Stimulated activated CD8-positive, alpha-beta memory T cell treated with anti-CD3 and anti-CD28 coated beads, Interleukin-7, amount 100 ng/mL, for 1 hour (primary cell): ENCODE measurements at places on chromosomes 1 and 21.

DNA sequence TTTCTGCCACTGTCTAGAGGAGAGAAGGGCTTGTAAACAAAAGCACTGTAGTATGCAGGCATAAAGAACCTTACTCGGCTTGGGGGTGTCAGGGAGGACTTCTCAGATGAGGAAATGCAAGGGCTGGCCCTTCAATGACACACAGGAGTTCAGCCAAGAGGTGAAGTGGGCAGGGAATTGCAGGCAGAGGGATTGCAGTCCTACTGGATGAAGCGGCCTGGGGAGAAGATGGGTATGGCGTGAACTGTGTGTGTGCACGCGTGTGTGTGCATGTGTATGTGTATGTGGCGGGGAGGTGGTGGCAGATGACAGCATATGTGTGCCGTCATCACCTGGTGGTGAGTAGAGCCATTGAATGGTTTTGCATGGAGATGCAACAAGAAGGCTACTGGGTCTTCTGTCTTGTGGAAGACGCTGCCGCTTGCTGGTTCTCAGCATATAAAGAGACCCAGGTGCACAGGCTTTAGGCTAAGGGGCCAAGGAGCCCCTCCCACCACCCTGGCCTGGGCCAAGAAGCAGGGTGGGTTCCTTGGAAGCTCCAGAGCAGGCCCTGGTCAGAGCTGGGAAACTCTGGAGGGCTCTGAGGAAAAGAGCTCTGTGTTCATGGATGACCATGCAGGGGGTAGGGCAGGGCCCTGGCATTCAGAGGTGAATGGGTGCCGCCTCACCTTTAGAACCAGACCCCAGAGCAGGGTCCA is 4.1 kb upstream of the EPS8L3 start:
- DNase-seq, result no peak

DNA sequence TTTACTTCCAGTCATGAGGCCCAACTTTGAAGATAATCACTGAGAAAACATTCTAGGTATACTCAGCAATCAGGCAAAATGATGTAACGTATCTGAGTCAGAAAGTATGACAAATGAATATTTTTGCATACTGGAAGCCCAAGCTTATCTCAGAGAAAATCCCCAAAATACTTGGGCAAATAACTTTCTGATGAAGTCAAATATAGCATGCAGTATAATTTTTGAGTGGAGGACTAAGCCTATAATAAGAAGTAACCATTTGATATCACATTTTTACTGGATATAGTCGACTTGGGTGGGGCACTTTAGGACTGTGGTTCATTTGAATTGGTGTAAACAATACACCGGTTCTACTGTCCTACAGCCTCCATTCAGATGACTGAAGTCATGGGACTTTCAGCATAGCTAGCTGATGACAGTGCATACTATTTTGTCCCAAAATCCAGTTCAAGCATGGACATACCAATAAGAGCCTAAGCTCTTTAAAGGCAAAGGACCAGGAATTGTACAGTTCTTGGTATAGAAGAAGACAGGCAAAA is 2.3 kb upstream of the GADD45A start:
- no peak for DNase-seq

DNA sequence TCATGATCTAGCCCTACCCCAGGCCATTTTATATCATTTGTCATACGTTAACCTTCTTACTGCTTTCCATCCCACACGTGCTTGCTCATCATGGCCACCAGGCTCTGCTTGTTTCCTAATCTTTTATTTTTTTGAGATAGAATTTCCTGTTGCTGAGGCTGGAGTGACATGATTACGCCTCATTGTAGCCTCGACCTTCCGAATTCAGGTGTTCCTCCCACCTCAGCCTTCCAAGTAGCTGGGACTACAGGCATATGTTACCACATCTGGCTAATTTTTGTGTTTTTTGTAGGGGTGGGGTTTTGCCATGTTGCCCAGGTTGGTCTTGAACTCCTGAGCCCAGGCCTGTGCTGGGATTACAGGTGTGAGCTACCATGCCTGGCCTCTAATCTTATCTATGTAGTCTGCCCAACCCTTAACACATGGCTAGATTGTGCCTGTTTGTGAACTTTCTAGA is 3.3 kb downstream of the UAP1 start:
- DNase-seq, result no peak

- DNase-seq, result no peak
These were observed 32.1 kb downstream of the ARID4B start for GRCh38 chr1:235295902-235296350.

DNA sequence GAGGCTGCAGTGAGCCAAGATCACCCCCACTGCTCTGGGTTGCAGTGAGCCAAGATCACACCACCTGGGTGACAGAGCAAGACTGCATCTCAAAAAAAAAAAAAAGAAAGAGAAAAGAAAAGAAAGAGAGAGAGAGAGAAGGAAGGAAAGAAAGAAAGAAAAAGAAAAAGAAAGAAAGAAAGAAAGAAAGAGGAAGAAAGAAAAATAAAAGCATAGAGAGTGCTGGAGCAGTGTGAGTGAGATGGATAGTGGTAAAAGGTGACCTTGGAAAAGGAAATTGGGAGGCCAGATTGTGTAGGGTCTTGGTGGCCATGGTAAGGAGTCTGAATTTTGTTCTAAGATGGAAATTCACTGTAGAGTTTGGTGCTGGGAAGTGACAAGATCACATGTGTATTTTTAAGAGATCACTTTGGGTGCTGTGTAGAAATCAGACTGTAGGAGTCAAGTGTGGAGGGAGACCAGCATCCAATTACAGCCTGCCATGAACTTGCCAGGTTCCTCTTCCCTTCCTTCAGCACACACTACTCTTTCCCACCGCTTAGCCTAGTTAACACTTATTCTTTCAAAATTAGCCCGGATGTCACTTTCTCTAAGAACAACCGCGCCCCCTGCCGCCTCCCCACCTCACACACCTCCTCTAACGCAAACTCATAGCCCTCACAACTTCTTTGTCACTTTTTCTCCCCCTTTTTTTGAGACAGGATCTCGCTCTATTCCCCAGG is 17.9 kb downstream of the MTX1 start:
- peak; percentile 82 for DNase-seq

- DNase-seq, result no peak
These were observed 27.7 kb downstream of the PEA15 start for GRCh38 chr1:160232911-160233310.

GRCh38 chr21:29448766-29449165 is 150.0 kb downstream of the BACH1 start:
- no peak for DNase-seq

- DNase-seq, result peak; percentile 62
These were observed 8.0 kb upstream of the CAMK2N1 start for GRCh38 chr1:20493839-20494608.

DNA sequence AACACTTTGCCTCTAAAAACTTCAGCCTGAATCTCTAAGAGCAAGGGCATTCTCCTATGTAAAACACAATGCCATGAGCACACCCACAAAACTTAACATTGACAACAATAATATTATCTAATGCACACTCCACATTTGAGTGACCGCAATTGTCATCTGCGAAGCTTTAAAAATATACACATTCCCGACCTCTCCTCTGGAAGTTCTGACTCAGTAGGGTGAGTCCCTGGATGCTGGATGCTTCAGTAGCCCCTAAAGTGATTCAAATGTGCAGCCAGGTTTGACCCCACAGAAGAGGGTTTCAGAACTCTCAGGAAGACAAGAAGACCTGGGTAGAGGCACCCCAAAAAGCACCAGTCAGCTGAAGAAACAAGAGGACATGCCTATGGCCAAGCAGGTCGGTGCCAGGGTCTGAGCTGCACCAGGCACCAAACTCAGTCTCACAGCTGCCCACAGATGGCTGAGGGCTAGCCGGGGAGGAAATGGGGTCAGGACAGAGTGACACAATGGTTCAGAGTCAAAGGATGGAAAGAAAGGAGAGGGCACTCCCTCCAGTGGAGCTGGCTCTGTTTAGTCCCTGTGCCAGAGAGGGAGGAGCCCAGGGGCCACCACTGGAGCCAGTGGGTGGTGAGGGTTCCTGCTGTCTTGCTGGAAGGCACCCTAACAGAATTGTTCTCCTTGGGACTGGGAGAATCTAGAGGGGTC is 17.4 kb downstream of the PIK3C2B start:
- DNase-seq, result no peak

DNA sequence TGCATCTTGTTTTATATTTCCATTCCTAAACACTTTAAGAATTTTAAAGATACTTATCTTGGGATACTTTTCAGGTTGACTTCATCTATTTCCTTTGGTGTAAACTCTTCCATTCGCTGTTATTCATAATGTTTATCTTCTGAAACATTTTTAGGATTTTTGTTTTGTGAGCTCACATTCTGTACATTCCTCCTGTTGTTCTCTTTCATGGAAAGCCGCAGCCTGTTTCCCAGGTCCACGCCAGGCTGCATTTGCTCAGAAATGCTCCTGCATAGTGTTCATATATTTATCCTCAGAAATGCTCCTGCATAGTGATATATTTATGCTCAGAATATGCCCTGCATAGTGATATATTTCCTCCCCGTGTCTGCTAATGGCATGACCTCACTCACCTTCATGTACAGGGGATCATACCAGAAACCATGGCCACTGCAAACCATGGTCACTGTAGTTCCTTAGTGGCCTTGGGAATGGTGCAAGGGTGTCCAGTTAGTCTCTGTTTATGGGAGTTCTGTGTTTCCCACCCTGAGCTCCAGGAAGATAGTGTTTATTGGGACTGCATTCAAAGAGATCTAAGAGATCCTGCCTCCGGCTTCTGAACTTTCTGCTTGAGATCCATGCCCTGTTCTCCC is 153.9 kb upstream of the GREM2 start:
- DNase-seq, result no peak

DNA sequence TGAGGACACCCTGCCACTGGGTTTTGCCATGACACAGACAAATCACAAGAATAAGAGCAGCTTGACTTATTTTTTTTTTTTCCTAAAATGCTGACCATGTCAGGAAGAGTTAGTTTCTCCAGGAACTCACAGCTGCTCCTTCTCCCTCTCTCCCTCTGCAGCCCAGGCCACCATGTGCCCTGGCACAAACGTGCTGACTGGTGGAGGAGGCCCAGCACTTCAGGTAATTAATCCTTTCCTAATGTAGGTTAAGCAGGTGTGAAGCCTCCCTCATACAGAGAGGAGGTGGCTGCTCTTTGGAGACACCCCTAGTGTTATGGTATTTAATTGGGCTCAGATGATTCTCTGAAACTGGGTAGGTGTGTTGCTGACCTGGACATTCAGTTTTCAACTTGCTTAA is 129.8 kb upstream of the USH2A start:
- no peak for DNase-seq

DNA sequence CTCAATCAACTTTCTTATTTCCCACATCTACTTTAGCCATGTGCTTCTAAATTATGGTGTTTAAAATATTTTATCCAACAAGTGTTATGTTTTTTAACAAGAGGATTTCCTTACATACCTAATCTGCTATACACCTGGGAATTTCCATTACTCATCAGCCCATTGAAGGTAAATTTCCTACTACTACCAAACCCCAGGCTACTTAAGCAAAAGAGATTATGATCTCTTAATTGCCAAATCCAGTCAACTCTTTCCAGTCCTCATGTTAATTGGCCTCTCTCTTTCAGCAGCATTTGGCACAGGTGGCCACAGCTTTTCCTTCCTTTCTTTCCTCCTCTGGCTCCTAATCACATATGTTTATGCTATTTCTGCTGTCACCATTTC is 5.1 kb upstream of the C1orf162 start:
- DNase-seq, result no peak

DNA sequence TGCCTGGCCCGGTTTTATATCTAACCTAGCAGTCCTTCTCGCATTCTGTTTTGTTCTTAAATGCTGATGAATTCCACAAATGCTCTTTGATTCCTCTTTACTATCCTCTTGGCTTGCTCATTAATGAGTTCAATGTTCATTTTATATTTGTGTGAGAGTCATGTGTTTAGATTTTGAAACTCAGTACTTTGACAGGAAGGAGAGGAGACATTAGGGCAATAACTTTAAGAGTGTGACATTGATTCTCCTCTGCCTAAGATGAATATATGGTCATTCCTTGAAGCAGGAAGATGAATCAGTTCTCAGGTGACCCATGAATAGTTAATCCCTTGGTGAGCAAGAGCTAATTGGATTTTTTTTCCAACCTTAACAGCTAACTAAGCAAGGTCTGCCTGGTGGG is 84.1 kb downstream of the MRPS6 start:
- no peak for DNase-seq

- no peak for DNase-seq
These were observed 2.8 kb downstream of the GCSAML start for GRCh38 chr1:247551721-247552120.

GRCh38 chr1:26848941-26849774 is 13.8 kb upstream of the SFN start:
- DNase-seq, result no peak

DNA sequence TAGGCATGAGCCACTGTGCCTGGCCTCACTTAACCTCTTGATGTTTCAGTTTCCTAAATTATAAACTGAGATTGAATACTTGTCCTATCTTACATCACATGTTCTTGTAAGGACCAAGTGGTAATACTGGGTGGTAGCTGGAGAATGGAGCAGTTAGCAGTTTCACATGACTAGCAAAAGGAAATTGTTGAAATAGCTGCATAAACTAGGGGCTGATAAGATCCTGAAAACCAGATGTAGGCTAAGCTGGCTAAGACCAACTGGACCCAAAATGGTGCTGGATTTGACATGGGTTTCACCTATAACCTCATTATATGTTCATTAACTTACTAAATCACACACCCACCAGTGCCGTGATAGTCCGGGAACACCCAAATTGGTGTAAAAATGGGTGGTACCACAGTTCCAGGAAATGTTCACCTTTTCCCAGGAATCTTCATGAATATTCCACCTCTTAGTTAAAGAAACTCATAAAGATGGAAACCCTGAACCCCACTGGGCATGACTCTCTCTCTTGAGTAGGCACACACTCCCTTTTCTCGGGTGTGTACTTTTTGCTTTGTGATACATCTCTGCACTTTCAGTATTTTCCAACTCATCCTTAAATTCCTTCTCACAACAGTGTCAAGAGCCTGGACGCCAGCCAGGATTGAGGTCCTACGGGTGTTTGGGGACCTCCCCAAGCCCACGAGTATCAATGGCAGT is at the start of gene PAPPA2:
PAPPA2 (plus strand) TSS at position 502 of the 705 bp plus-strand sequence. CDS start 93,148 bp downstream, outside the sequence.
- no peak for DNase-seq

GRCh38 chr1:92446546-92446945 is 40.2 kb downstream of the GFI1 start:
- no peak for DNase-seq

GRCh38 chr1:95340061-95340460 is 106.1 kb downstream of the RWDD3 start:
- DNase-seq, result no peak

DNA sequence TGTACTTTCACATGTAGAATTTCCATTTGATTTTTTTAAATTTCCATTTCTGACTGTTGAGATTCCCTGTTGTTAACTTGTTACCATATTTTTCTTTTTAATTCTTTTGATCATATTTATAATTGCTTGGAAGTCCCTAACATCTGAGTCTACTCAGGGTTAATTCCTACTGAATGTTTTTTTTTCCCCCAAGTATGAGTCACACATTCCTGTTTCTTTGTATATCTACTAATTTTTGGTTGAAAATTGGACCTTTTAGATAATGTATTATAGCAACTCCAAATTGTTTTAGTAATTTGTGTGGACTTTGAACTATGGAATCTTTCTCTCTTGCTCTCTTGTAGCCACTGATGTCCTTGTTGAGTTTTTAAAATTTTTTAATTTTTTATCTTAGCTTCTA is 54.6 kb downstream of the STXBP3 start:
- no peak for DNase-seq

- no peak for DNase-seq
These were observed 12.7 kb upstream of the ZBTB21 start for GRCh38 chr21:42022906-42023305.

- no peak for DNase-seq
These were observed 43.3 kb downstream of the SSBP3 start for GRCh38 chr1:54362881-54363340.
